ENCODE measurements at places on chromosomes 1 and 21.

- no peak for DNase-seq
Measured at GRCh38 chr21:26194811-26195251, 24.3 kb upstream of the APP start.

DNA sequence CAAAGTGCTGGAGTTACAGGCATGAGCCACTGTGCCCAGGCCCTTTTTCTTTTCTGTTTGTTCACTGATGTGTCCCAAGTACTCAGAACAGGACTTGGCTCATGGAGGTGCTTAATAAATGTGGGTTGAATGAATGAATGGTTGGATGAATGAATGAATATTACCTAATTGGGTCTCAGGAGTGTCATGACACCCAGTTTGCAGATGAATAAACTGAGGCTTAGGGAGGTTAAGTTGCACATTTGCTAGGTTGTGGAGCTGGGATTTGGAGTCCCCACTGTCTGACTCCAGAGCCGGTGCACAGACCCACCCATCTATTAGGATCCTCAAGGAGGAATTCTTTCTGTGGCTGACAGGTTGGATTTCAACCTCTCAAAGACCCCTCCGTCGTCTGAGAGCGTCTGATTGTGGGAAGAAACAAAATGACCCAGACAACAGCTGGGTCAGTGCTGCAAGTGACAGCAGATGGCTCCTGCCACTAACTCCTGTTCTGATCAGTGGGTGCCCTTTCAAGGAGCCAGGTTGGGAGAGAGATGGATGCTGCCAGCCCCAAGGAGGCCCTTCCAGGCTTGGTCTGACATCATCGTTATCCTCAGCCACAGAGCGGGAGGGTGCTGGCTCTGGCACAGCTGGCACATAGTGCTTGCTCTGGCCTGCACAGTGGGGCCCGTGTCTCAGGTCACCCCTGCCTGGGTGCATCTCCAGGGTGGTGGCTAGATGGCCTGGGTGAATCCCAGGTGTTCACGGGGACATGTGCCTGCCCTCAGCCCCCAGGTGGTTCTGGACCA, 24.2 kb downstream of the ARHGEF10L start:
- no peak for DNase-seq

GRCh38 chr1:87961992-87962391, 633.3 kb downstream of the LMO4 start:
- no peak for DNase-seq

DNA sequence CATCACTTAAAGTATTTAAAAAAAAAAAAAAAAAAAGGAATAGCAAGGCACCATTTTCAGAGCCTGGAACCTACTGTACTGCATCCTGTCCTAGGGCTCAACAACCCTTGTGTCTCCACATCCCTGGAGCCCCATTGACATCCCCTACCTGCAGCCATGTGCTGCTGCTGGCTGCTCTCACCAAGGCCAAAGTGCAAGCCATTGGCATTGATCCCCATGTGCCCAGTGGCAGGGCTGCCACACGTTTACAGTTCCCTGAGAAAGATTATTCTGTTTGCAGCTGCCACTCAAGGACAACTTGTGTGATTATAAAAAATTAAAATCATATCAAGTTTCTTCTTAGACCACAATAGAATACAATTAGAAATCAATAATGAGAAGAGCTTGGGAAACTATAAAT, 129.9 kb downstream of the LHX8 start:
- DNase-seq: no peak

GRCh38 chr1:207605444-207606361, 39.2 kb upstream of the CR1L start:
- DNase-seq: no peak

DNA sequence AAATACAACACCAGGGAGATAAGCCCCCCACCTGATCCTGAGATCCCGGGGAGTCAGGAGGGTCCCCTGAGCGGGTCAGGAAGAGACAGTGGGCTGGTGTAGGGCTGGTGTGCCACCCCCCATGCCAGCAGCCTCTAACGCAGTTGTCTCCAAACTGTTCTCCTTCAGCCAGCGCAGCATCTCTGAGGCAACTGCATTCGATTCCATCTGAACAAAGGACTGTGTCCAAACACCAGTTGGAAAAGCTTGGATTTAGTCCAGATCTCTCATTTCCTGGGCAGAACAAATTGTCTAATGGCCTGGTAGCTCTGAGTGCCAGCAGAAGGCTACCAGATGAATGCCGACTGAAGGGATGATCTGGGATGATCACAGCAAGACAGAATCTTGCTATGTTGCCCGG, 44.1 kb upstream of the EIF4G3 start:
- DNase-seq: no peak

GRCh38 chr1:53639251-53639763, 99.7 kb downstream of the GLIS1 start:
- DNase-seq: no peak

DNA sequence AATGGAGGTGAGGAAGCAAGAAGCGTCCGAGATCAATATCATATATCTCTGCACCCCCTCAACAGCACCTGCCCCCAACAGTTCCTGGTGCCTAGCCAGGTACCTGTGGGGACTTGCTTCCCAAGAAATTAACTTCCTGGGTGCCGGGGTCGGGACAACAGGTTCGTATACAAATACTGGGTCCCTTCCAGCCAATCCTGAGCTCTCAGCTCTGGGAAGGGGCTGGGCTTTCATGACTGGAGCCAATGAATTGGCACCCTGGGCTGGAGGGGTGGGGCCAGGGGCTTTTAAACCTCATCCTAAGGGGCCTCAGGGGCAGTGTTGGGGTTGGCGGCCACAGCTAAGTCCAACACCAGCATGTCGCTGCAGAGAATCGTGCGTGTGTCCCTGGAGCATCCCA, at the start of gene PADI3:
Gene PADI3 (plus strand): TSS at position 318 of the 400 bp plus-strand sequence. CDS start 40 bp downstream, at position 358.
- no peak for DNase-seq

DNA sequence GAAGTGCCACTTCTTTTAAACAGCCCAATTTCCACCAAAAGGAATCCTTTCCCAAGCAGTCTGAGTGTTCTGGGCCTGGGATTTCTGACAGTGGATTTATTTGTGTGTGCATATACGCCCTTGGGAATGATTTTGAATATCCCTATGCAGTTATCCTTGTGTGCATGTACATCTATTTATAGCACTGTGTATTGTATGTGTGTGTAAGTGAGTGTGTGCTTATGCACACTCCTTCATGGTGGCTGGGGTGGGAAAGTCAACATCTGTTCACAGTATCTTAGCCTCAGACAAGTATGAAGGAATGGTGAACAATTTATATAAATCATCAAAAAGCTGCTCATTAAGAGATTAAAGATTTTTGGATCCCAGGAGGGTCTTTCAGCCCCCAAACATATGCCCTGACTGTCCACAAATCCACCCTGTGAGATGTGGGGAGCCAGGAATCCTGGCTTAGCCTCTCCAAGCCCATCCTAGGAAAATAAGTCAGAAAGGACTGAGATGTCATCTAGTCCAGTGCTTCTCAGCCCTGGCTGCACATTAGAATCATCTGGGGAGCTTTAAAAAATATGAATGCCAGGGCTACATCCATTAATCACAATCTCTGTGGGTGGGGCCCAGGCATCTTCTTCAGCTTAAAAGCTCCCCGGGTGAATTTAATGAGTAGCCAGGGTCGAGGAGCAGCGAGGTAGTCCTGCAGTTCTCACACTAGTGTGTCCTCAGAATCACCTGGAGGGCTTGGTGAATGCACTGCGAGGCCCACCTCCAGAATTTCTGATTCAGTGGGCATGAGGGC, 101.4 kb downstream of the PLXNA2 start:
- DNase-seq: no peak

GRCh38 chr1:62593825-62594394, 3.4 kb upstream of the ANGPTL3 start:
- DNase-seq: no peak

GRCh38 chr1:202164271-202165037, 4.1 kb upstream of the PTPN7 start:
- DNase-seq: peak; percentile 64

DNA sequence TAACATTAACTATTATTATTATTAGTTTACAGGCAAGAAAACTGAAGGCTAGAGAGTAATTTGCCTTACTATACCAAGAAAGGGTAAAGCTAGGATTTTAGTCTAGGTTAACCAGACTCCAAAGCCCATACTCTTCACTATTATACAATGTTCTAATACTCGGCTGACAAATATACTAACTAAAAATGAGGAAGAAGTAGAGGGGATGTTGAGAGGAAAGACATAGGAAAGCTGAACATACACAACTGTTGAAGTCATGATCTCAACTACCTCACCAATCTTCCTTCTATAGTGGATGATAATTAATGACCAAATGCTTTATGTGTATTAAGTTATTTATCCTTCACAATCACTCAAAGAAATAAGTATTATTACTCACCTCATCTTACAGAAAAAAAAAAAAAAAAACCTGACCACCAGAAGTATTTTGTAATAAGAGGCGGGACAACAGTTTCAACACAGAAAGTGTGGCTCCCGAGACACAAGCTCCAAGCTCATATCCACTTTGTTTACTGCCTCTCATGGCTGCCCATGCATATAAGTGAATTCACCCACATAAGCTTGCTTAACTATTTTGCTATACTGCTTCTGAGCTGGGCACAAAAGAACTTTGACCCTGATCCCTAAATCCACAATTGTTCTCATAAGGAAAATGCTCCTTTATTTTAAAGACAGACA, 78.0 kb downstream of the USP1 start:
- DNase-seq: no peak

- no peak for DNase-seq
Measured at GRCh38 chr1:215606564-215607168, 39.6 kb downstream of the KCTD3 start.

GRCh38 chr1:24022581-24023361, 42.6 kb upstream of the SRSF10 start:
- DNase-seq: no peak

DNA sequence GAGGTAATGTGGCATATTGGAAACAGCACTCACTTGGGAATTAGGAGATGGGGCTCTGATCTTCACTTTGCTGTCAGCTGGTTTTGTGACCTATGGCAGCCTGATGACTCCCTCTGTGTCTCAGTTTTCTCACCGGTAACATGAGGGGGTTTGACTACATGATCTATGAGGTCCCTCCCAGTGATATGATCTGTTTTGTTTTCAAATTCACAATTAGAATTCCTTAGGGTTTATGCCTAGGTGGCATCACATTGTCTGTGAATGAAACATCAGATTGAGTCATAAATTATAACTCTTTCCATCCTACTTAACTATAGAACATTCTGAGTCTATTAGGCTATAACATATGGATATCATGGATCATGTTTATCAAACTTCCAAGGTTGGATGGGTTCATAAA, 386.6 kb downstream of the PTBP2 start:
- DNase-seq: no peak

GRCh38 chr1:4838231-4838630, 183.8 kb downstream of the AJAP1 start:
- no peak for DNase-seq

DNA sequence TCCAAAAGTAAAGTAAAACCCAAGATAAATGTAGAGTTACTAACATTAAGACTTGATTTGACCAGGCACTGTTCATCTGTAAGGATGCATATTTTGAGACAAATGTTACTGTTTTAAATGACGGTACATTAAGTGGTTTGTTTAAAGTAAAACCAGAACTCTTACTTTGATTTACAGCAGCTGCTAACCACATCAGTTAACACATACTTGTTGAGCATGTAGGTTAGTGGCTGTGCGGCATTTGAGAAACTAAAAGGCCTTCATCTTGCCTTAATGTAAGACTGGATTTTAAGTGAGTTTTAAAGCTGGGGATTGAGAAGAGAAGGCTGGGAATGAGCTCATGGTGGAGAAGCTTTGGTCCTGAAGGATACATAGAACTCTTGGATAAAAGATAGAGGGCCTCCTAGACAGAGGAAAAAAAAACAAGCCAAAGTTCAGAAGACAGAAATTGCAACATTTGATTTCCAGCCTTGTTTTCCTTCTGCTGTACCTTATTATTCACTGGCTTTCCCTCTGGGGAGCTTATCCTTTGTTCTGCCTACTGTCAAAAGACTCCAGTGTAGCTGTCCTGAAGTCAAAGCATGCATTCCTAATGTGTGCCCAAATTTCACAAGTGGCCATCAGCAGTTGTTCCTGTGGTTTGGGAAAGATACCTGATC, 66.6 kb downstream of the MTR start:
- DNase-seq: no peak

- DNase-seq: no peak
Measured at GRCh38 chr1:26574719-26575251, 45.2 kb downstream of the RPS6KA1 start.

- DNase-seq: no peak
Measured at GRCh38 chr1:197985351-197985750, 68.2 kb downstream of the LHX9 start.

DNA sequence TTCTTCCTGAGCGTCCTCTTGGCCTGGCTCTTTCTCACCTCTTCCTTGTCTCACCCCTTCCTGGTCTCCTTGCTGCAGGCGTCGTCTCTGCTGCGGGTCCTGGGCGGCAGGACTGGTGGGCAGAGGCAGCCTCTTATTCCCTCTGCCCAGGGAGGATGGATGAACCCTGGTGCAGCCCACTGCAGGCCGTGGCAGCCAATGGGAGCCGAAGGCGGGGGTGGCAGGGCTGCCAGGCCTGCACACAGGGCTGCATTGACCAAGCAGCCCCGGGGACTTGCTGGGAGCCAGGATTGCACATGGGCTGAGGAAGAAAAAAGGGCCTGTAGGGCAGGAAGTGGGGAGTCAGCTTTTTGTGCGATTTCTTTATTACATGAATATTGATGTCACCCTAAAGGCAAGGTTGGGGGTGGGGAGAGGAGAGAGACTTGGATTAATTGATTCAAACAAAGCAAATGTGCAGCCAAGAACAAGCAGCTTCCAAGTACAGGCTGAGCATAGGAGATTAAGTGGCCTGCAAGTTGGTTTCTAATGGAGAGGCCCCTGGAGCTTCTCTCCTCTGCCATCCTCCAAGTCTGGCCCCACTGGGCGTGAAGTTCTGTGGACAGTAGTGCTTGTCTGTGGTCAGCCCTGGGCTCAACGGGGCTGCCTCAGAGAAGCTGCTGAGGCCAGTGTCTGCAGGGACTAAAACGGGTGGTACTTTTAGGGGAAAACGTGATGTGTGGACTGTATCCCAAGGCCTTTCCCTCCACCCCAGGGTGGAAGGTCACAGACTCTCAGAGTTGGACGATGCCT, at the start of gene S100B:
Gene S100B (minus strand): TSS at position 108 of the 792 bp plus-strand sequence. CDS start 2,667 bp downstream, outside the sequence.
- no peak for DNase-seq

DNA sequence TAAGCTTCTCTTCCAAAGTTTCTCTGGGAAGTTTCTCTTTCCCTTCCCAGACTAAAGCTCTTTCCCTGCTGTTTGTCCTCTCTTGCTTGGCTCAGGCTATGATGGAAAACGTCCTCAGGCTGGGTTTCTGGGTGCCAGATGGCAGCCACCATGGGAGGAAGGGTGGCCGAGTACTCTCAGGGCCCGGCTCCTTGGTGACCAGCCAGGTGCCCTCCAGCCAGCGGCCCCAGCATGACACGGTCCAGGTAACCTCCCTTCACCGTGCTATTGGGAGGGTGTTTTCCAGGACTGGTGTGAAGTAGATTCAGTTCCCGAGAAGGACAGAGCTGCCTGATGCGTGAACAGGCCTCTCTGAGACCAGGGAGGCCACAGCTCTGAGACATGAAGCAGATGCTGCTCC, 60.3 kb downstream of the KIF26B start:
- no peak for DNase-seq

- DNase-seq: no peak
Measured at GRCh38 chr1:181104790-181105133, 16.3 kb downstream of the IER5 start.

All from GM06990 (cell line).